AG08396 (cell line): ENCODE measurements at places on chromosomes 6 and 20.

- no peak for DNase-seq
Measured at GRCh38 chr20:17783671-17784070, 83.9 kb downstream of the BANF2 start.

GRCh38 chr20:36758276-36758675 is 12.4 kb upstream of the NDRG3 start:
- DNase-seq, result no peak

DNA sequence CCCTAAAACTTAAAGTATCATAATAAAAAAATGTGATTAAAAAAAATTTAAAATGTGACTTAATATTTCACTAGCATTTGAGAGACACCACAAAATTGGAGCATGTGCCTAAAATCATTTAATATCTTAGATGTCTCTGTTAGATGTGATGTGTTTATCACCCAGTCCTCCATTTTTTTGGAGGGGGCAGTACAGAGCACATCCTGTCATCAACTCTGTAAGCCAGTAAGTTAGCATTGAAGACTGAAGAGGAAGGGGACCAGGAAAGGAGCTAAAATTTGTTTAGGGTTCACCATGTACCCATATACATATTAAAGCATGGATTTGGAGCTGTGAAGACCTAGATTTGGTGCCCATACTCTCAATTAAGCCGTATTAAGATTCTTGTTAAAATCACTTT is 30.7 kb upstream of the ADIG start:
- DNase-seq, result no peak

DNA sequence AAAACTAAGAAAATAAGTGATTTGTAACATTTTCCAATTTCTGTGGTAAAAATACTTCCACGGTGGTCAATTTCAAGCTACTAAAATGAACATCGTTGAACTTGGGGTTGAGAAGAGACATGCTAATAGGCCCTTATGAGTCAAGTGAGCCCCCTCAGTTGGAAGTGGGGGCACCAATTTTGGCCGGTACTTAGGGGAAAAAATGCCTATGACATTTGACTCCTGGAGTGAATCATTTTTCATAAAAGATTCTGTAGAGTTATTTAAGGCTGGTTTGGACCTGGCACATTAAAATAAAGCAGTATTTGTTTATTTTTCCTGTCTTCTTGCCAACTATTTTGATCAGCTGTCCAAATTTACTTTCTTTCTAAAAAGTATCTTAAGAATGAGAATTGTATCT is 32.4 kb upstream of the CAP2 start:
- no peak for DNase-seq

- DNase-seq, result no peak
Measured at GRCh38 chr6:44040786-44041185, 86.5 kb downstream of the MRPL14 start.

GRCh38 chr20:38601216-38602184 is at the start of gene ARHGAP40:
Gene ARHGAP40, plus strand, starts transcription at chr20:38601809.
- peak; percentile 39 for DNase-seq

- no peak for DNase-seq
Measured at GRCh38 chr6:71822625-71823024, 63.7 kb upstream of the RIMS1 start.

GRCh38 chr6:121593011-121593641 is 157.7 kb downstream of the GJA1 start:
- peak; percentile 10 for DNase-seq

DNA sequence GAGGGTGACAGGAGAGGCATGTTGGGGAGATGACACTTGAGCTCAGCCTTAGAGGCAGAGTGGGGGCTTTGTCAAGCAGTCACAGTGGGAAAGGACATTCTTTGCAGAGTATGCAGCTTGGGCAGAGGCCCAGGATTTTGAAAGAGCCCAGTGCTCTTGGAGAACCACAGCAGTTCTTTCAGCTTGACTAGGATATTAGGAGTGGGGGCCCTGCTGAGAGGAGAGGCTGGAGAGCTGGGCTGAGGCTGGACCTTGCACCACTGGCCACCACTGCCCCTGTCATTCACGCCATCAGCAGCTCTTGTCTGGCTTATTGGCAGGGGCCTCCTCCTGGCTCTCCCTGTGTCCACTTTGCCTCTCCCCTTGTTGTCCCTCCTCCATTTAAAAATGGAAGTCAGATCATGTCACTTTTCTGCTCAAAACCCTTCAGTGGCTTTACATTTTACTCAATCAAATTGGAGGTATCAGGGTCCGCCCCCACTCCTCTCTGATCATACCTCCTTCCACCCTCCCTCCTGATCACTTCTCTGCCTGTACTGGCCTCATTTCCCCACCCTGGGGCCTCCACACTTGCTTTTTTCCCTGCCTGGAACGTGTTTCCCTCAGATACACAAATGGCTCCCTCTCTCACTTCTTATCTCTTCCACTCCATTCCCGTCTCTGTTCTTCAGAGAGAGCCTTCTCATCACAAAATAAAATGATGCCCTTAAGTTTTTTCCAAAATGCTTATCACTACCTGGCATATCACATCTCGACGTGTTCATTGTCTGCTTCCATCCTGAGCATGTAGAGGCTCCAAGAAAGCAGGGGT is 10.5 kb downstream of the MANBAL start:
- DNase-seq, result peak; percentile 38

- no peak for DNase-seq
Measured at GRCh38 chr6:160156842-160157241, 35.2 kb downstream of the SLC22A1 start.

GRCh38 chr20:17498641-17499040 is 32.5 kb downstream of the BFSP1 start:
- DNase-seq, result no peak
